Kasumi-1 (cell line): ENCODE measurements at places on chromosomes 6 and 20.

DNA sequence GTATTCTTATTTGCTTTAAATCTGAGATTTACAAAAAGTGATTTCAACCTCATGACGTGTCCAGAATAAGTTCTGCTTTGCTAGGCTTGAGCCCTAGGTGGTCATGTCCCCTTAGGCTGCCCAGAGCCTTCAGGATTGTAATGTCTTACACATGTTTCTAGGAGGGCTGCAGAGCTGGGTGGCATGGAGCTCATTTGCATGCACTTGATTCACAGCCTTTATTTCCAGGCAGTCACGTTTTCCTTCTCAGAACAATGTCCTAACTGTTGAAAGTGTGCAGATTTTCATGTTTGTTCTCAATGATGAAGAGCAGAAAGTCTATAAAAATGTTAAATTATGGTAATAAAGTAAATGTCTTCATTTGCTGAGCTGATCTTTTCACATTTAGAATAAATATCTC lies 448.6 kb upstream of the SOX4 start:
- no peak for DNase-seq

- no peak for DNase-seq
These were observed 151.3 kb downstream of the COL9A1 start for GRCh38 chr6:70151616-70152015.

GRCh38 chr6:109241199-109241598 lies 141.1 kb downstream of the CD164 start:
- peak; percentile 37 for DNase-seq

DNA sequence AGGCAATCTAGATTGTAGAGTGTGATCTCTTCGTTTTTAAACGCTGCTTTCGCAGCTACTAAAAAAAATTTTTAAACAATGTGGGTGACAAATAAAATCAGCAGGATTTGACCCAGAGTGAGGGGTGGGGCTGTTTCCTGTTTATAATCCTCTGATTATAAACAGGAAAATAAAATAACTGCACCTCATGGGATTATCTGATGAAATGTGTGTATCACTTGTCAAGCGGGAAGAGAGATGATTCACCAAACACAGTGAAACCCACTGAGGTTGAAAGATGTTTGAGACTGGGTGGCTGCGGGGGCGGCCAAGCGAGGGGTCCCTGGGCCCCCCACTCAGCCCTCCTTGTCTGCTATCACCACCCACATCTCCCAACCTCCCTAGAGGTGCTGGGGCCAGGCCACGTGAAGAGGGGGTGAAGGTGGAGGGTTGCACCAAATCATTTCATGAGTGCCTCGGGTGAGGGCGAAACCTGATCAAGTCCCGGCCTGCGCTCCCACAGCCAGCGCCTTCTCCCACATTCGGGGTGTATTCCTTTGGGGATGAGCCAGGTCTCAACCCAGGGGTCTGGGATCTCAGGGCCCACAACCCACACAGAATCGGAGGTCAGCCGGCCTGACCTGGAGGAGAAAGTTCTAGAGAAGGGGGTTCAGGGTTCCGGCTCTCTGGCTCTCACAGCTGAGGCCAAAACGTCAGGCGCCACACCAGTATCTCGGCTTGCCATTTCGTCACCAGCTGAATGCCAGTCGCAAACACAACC lies 212.5 kb downstream of the BMP7 start:
- no peak for DNase-seq

GRCh38 chr6:144886682-144887081 lies 601.5 kb downstream of the UTRN start:
- no peak for DNase-seq

DNA sequence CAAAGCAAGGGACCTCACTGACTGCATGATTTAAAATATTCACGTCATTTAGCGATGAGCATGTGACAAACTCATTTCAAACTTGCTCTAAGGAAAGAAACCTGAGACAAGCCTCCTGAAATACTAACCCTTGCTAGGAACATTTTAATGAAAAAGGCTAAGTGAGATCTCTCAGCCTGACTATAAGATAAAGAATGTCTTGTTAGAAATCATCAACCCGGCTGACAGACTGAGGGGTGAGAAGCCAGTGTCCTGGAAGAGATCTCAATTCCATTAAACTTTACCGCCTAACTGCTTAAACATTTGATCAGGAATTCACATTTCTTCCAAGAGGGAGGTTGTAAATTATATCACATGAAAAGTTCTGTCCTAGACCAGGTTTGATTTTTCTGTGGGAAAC lies 274.8 kb upstream of the EXOC2 start:
- DNase-seq = no peak

GRCh38 chr6:139290787-139291311 lies 949 bp downstream of the TXLNB start:
- DNase-seq = peak; percentile 87

- DNase-seq = no peak
These were observed 423.3 kb downstream of the QKI start for GRCh38 chr6:163837691-163838431.

DNA sequence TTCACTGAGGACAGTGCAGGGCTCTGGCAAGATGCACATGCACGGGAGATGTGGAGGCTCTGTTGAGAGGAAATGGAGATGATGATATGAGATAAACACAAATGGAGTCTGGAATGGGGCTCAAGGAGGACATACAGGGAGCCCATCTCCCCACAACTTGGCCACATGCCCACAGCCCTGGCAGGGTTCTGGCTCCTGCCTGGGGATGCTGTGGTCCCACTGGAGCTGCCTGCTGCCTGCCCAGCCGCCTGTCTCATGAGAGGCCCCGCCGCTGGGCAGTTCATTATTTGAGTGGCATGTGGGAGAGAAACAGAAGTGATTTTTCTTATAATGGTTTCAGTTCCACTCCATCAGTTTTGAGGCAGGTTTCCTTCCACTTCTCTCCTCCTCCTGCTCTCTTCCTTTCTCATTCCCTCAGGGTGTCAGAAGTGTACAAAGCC lies 133.6 kb upstream of the TRAF3IP2 start:
- no peak for DNase-seq

GRCh38 chr6:157716251-157716995 lies 106.6 kb upstream of the SNX9 start:
- no peak for DNase-seq

DNA sequence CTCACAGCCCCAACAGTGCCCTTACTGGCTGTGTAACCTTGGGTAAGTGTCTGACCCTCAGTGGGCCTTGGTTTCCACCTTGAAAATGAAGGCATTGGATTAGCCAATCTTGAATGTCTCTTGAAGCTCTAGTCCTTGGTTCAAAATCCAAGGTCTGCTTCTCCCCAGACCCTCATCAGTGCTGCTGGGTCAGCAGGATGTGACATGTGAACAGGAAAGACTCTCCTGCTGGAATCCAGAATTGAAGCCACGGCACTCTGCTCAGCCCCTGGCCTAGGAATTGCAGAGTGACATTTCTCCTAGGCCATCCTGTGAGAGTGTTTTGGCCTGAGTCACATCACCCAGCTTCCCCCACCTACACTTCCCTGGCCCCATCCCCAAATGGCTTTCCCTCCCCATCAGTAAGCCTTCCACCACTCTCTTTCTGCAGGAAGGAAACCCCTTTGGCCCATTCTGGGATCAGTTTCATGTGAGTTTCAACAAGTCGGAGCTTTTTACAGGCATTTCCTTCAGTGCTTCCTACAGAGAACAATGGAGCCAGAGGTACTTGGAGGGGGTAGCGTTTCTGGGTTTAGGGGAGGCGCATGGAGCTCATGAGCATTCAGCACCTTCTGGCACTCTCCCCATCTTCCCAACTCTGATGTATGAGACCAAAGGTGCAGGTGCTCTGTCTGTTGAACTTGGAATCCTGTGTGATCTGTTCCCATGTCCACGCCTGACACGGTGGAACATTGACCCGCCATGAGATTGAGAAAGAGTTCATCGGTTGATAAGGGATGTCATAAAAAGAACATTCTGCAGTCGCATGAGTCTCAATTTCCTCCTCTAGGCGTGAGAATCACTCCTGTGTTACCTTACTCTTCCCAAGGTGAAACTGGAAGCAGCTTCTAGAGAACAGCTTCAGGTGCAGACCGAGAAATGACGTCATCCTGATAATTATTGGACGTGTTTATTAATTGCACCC lies 8.8 kb downstream of the POFUT1 start:
- no peak for DNase-seq

DNA sequence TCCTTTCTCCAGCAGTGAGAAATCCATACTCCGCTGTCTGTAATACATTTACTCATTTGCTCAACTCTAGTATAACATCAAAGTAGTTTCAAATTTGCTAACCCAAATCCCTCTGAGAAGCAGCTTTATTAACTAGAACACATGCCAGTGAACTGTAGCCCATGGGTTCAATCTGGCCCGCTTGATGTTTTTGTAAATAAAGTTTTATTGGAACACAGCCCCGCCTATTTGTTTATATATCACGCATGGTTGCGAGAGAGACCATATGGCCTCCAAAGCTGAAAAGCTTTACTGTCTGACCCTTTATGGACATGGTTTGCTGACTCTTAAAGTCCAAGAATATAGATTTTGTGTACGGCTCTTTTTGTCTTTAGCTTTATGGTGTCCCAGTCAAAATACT lies 32.2 kb downstream of the CDYL start:
- DNase-seq = no peak

DNA sequence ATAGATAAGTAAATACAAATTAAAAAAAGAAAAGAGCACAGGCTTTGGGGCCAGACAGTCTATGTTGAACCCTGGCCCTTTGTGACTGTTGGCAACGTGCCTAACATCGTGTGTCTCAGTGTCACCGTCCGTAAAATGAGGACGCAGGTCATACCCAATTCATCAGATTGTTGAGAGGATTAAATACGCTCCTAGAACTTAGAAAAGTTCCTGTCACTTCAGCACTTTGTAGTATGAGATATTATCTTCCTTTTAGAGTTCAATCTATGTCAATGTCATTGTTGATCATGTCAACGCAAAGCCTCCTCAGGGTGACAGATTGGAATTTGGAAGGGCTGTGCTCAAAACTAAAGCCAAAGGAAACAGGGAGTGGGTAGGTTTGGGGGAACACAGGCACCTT lies 21.7 kb downstream of the SERPINB1 start:
- peak; percentile 89 for DNase-seq

- DNase-seq = no peak
These were observed 40.0 kb downstream of the KATNA1 start for GRCh38 chr6:149608381-149608982.

- no peak for DNase-seq
These were observed 2.7 kb downstream of the MYT1 start for GRCh38 chr20:64166721-64167615.

GRCh38 chr6:20325641-20326421 lies 75.8 kb upstream of the E2F3 start:
- peak; percentile 27 for DNase-seq

- DNase-seq = no peak
These were observed 46.3 kb downstream of the MDFI start for GRCh38 chr6:41684311-41685180.

GRCh38 chr6:42451333-42452170 lies at the start of gene TRERF1:
TSS of gene TRERF1 (minus strand) at chr6:42451926. CDS start at chr6:42269590, 182,336 bp downstream.
- DNase-seq = peak; percentile 85

GRCh38 chr6:33425668-33426577 lies 6.1 kb downstream of the SYNGAP1 start:
- DNase-seq = peak; percentile 86

- DNase-seq = no peak
These were observed 5.4 kb downstream of the NKX2-2 start for GRCh38 chr20:21508230-21509078.

- no peak for DNase-seq
These were observed 17.4 kb upstream of the SDHAF4 start for GRCh38 chr6:70549327-70549726.

- peak; percentile 57 for DNase-seq
These were observed 26.2 kb downstream of the PLN start for GRCh38 chr6:118574051-118574865.

GRCh38 chr6:6008089-6008647 lies 1.4 kb upstream of the NRN1 start:
- DNase-seq = peak; percentile 55

- no peak for DNase-seq
These were observed 937 bp downstream of the SPACA1 start for GRCh38 chr6:88048578-88048977.

GRCh38 chr6:128323011-128323410 lies 197.4 kb downstream of the PTPRK start:
- DNase-seq = no peak

- DNase-seq = peak; percentile 70
These were observed 1.6 kb downstream of the SCAND1 start for GRCh38 chr20:35952480-35953386.

GRCh38 chr6:150417899-150418826 lies 49.4 kb downstream of the IYD start:
- DNase-seq = peak; percentile 91

- DNase-seq = peak; percentile 79
These were observed 13.2 kb upstream of the SERINC1 start for GRCh38 chr6:122484760-122485159.

GRCh38 chr6:88584581-88585275 lies 378.7 kb downstream of the RNGTT start:
- no peak for DNase-seq

DNA sequence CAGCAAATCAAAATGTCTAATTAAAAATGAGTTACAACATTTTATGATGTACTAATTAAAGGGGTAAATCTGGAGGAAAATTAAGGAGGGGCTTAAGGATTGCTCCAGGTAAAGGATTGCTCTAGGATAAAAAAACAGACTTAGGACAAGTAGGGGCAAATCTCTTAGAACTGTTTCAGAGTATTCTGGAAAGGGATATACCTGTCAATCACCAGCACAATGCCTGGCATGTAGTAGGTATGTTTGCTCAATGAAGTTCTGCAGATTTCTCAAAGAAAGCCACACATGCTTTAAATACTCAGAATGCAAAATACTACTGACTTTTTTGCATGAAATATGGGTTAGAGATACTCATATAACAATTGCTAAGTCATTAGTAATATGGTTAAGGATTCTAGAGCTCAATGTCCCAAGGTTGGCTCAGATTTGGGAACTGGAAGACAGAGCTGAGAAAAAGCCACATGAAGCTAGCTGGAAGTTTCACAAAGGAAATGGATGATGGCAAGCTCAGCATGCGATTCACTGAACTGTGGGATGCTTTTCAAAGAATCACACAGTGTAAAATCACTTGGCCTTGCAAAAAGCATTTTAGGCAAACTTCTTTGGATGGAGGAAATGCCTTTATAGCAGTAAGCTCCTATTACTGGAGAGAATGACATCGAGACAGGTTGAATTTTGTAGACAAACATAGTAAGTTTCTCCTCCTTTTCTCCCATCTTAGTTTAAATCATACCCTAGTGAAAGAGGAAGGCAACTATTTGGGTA lies 72.8 kb downstream of the MAP3K5 start:
- DNase-seq = no peak

GRCh38 chr20:44642203-44643153 lies 9.0 kb downstream of the ADA start:
- DNase-seq = peak; percentile 77

- DNase-seq = no peak
These were observed 541 bp upstream of the IL20RA start for GRCh38 chr6:137045222-137045789.

- no peak for DNase-seq
These were observed 109.6 kb downstream of the DLL1 start for GRCh38 chr6:170181338-170181690.
